Astrocyte of the cerebellum (primary cell): ENCODE measurements at places on chromosomes 2 and 18.
A peak's percentile ranks its signal among the peaks of the same experiment; 100 is the strongest.

DNA sequence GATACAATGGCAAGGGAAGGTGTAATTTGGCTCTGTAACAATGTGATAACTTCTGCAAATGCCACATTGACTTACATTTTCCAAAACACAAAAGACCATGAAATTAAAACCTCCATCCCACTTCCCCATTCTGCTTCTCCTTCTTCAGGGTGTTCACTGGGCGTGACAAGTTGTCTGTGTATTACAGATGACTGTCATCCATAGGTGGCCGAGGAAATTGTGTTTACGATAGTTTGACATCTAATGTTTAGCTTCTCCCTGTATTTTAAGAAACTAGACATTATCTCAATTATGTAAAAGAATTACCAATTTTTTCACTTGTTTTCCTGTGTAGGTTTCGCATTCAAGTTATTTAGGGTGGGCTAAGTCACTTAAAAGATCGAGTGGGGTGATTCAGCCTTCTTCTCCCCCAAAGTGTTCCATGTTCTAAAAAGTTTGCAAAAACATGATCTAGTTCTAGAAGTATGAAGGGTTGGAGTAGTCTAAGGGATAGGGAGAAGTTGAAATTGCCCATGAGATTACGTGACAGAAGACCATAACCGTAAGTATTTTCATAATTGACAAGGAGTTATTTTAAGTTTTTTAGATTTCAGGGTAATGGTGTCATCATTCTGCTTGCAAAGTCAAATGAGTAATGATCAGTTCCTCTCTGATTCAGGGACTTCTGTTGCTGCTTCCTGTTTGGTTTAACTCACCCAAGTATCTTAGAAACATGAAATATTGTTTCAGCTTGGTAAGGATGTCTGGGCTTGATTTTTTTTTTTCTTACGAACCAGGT is 25.2 kb upstream of the CYTIP start:
- DNase-seq = no peak

GRCh38 chr2:224777559-224777930 is 61.4 kb upstream of the CCDC195 start:
- DNase-seq = no peak

DNA sequence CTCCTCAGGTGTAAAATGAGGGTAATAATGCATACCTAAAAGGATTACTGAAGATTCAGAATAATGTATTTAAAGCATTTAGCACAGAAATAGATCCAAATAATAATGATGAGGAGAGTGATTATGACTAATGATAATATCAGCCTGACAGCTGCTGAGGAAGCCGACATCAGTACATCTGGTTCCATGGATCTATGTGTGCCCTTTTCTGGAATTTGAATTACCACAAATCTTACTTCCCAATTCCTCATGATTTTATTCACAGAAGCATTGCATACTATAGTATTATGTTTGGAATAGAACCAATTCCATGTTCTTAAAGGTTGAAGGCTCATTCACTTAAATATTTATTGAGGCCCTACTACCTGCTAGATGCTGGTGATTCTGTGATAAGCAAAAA is 248.9 kb upstream of the THUMPD2 start:
- DNase-seq = no peak

DNA sequence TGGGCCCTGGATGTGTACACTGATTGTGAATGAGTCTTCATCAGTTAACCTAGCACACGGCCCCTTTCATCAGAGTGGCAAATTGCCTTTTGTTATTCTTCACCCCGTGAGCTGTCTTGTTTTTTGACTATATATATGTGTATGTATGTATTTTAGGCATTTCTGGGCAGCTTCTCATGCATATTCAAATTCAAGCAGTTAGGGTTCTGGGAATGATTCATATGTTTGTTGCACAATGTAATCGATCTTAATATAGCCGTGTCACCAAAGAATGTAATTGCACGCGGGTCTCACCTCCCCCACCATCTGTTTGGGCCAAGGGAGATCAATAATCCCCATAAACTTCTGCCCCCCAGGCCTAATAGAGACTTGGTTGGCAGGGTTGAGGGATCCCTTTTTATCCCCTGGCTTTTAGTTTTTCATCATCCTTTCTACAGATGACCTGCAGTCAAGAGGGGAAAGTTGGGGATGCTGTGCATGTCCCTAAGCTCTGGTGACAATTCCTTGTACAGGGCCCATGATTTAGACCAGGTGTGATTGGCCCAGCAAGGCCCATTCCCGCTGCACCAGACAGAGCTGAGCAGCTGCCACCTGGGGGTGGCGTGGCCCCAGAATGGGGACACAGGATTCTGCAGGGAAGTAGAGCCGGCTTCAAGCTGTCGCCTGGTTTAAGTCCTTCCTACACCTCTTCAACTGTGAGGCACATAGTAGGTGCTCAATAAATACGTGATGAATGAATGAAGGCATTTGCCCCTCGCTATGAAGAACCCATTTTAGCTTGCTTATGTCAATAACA is 19.2 kb downstream of the KCNF1 start:
- DNase-seq = no peak

DNA sequence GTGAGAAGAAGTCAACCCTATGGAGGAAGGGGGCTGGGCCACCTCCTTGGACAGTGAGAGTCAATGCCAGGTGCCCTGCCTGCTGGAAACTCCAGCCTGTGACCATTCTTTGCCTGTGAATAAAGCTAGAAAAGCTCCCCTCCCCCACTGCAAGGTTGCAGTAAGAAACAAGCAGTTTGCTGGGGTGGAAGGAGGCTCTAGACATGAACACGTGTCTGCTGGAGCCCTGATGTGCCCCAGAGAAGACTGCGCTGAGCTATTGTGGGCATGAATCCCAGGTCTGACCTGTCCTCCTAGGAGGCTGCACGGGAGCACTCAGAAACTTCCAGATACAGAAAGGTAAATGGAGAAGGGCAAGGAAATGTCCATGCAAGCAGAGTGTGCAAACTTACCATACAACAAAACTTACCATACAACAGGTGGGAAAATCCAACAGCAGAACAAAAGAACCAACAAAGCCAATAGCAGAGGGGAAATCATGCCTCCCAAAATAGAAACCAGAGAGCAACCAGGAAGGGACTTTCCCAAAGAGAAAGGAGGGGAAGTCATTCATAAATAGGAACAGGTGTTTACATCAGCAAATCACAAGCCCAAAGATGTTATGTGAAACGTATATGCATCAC is 278.7 kb downstream of the BCL2 start:
- no peak for DNase-seq

DNA sequence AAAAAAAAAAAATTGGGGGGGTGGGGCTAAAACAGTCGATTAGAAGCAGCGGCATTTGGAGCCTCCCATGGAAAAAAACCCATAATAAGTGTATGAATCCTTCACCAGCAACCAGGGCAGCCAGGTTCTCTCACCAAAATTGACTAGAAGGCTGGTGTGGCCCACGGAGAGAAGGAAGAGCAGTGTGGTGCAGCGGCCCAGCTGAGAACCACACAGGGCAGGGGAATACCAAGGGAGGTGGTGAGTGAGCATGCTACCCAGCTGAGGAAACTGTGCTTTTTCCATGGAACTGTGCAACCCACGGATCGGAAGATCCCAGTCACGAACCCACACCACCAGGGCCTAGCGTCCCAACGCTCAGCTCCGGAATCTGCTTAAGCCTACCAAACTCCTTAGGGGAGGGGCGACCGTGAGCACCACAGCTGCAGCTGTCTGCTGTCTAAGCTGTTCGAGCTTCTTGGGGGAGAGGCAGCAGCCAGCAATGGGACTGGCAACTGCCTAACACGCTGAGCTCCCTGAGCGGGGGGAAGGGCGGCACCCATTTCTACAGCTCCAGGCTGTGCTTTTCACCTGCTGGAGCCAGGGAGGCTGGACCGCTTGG is 1037.2 kb upstream of the ACVR2A start:
- no peak for DNase-seq

- DNase-seq = peak; percentile 36
Observed at GRCh38 chr2:102839668-102840388, 78.0 kb downstream of the TMEM182 start.

- peak; percentile 48 for DNase-seq
Observed at GRCh38 chr2:290090-290722, 2.3 kb upstream of the ALKAL2 start.

GRCh38 chr2:217851191-217852020 is 151.4 kb downstream of the TNS1 start:
- peak; percentile 13 for DNase-seq

DNA sequence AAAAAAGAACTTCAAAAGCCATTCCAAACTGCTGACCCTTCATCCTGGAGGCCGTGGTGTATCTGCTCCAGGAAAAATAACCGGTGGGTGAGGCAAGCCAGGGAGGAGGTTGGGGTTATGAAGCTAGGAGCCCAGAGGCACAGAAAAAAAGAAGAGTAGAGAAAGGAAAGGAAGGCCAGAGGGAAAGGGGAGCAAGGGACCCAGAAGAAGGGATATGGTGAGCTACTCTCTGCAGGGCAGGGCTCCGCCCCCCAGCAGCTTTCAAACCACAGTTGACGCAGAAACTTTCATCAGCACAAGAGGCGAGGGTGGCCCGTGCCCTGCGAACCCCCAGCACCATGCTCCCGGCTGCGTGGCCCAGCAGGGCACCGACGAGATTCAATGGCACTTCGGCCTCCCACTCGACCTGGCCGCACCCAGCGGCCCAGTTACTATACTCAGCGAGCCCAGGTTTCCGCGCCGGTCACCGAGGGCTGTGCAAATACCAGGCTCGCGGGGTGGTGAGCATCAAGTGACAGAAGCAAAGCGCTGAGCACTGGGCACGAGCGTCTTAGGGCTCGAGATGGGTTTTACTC is 665 bp downstream of the MCM6 start:
- DNase-seq = peak; percentile 18

DNA sequence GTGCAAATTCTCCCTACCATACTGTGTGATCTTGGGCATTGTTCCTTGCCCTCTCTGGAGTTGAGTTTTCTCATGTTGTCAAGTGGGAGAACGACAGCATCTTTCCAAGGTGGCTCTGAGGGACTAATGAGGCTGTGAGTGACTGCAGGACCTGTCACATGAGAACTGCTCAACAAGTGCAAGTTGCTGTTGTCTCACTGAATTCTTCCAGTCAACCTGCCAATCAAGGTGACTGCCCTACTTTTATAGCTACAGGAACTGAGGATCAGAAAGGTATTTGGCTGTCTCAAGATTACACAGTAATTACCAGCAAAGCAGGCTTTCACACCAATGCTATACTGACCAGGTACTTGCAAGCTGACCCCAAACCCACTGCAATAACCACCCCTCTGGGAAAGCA is 137.6 kb downstream of the MTCL1 start:
- no peak for DNase-seq

GRCh38 chr2:240259924-240260529 is 119.6 kb upstream of the OTOS start:
- no peak for DNase-seq

DNA sequence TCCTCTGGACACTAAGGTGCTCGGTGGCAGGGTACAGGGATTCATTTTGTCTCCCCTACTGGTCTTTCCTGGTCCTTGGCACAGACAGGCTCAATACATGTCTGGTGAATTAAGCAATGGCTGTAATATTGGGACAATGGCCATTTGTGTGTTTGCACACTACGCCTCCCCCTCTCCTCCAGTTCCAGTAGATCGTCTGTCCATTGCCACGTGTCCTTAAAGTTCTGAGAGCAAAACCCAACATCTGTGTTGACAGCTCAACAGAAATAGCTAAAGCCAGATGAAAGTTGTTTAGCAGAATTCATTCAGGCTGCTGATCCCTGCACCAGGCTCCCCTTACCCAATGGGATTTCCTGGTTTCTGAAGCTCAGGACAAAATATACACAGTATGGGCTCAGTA is 9.0 kb upstream of the FABP1 start:
- DNase-seq = no peak

DNA sequence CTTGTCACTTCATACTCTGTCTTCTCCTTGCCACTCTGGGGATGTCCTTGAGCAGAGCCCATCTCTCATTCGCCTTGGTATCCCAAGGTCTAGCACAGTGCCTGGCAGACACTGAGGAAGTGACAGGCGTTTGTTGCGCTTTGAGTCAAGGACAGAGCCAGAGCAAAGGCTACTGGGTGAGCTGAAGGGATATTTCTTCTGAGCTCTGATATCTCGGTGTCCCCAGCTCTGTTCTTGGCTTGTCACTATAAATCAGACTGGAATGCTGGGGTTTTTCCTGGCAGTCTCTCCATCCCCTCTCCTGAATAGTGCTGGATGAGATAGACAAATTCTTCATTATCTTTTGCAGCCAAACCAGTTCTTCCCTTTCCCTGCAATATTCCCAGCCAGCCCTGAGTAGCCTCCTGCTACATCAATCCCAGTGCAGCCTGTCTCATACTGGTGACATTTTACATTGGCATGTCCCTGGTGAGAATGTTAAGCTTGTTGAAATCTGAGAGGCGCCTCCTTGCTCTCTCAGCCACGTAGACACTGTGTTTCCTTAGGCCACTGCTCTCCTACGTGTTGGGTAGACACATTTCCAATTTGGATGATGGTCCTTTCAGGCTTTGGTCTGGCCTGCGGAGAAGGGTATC is 61.7 kb downstream of the CTIF start:
- no peak for DNase-seq

DNA sequence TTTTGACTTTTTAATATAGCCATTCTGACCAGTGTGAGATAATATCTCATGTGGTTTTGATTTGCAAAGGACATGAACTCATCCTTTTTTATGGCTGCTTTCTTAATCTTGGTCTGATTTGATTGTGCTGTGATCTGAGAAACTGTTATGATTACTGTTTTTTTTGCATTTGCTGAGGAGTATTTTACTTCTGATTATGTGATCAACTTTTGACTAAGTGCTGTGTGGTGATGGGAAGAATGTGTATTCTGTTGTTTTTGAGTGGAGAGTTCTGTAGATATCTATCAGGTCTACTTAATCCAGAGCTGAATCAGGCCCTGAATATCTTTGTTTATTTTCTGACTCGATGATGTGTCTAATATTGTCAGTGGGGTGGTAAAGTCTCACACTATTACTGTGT is 16.8 kb downstream of the SP140L start:
- no peak for DNase-seq

GRCh38 chr2:182541268-182541667 is 114.4 kb upstream of the PDE1A start:
- DNase-seq = no peak

- peak; percentile 31 for DNase-seq
Observed at GRCh38 chr2:110807522-110807921, 75.1 kb downstream of the ACOXL start.

GRCh38 chr18:48943333-48943732 is 7.4 kb downstream of the SMAD7 start:
- DNase-seq = no peak
